ENCODE measurements at places on chromosomes 7 and 10.

- DNase-seq: peak; percentile 52
These were observed 723 bp downstream of the MTURN start for GRCh38 chr7:30135301-30136116.

- DNase-seq: no peak
These were observed 35.1 kb downstream of the CH25H start for GRCh38 chr10:89171996-89172395.

DNA sequence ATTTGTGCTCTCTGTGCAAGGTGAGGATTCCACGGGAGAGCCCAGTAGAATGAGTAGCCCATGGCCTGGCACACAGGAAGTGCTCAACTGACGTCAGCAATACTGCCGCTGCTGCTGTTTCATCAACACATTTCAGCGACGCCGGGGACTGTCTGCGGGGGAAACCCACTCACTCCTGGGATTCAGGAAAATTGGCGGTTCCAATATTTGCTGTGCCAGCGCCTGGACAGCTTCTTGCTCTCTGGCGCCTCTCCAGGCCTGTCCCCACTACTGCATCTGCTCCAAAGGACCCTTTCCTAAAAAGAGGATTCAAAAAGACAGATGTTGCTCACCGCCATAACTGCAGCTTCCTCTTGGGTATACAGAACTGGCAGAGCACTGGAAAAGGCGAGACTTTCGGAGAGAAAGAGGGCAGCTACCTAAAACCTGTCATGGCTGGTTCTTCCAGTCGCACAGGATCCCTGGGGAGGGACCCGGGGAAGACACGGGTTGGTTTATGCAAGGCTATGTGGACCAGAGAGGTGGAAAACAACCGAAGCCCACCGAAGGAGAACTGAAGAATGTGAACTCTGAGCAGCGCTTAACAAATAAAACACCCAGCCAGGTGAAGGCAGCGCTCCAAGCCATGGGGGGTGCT lies 39.7 kb upstream of the ENO4 start:
- DNase-seq: no peak

- DNase-seq: no peak
These were observed 49.4 kb downstream of the MRPL32 start for GRCh38 chr7:42981601-42982000.

GRCh38 chr10:69829775-69830174 lies 28.1 kb downstream of the COL13A1 start:
- DNase-seq: no peak

GRCh38 chr7:157388301-157388700 lies 51.5 kb downstream of the DNAJB6 start:
- DNase-seq: no peak

- DNase-seq: no peak
These were observed 599.7 kb downstream of the KCNMA1 start for GRCh38 chr10:77037735-77038403.

DNA sequence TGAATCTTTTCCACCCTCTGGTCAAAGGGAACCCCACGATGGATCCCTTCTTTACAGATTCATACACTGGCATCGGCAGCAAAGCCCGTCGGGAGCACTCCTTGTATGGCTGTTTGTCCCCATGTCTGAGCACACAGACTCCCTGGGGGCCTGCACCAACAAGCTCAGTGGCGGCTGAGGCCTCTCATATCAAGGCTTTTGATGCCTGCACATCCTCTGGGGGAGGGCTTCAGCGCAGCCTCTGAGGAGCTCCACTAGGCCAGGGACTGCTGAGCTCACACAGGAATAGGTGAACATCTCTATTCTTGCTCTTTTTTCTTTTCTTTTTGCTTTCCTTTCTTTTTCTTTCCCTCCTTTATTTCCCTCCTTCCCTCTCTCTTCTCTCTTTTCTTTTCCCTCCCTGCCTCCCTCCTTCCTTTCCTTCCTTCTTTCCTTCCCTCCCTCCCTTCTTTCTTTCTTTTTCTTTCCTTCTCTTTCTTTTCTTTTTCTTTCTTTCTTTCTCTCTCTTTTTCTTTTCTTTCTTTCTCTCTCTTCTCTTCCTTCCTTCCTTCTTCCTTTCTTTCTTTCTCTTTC lies 174.6 kb downstream of the CCDC3 start:
- DNase-seq: no peak

- DNase-seq: no peak
These were observed 53.9 kb downstream of the TACC2 start for GRCh38 chr10:122042836-122043235.

All from amniotic epithelial cell (primary cell).